Large intestine (tissue), 12 donors: ENCODE measurements at places on chromosomes 1 and 21.

GRCh38 chr1:52613636-52614373, 11.6 kb downstream of the GPX7 start:
- H3K27ac ChIP-seq: no peak overlapping the region
- DNase-seq: no peak
- no peak overlapping the region for H3K4me3 ChIP-seq
- H3K36me3 ChIP-seq: no peaks in the 10 kb centered on the region

DNA sequence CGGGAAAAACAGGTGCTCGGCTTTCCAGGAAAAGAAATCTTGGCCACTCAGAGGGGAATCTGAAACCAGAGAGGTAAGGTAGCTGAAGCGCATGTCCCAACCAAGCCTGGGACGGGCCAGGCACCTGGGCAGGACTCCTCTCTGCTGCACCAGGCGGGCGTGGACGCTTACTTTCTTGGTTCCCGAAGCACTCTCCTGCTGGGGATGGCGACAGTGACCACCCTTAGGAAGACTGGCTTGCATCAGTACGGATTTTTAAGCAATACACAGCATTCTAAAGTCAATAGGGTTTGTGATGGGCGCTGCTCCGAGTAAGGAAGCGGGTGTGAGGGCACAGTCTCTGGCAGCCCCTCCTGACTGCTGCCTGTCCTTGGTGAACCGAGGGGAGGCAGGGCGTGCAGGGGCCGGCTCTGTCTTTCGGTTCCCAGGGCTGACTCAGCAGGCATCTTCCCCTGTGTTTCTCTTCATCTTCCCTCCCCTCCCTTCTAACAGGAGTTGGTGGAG, 74.9 kb upstream of the ANGPTL1 start:
- no peaks in the 10 kb centered on the region for H3K36me3 ChIP-seq
- DNase-seq: no peak
- H3K4me1 ChIP-seq: no peaks in the 10 kb centered on the region
- H3K27me3 ChIP-seq: no peaks in the 10 kb centered on the region
- no peak overlapping the region for H3K4me3 ChIP-seq

DNA sequence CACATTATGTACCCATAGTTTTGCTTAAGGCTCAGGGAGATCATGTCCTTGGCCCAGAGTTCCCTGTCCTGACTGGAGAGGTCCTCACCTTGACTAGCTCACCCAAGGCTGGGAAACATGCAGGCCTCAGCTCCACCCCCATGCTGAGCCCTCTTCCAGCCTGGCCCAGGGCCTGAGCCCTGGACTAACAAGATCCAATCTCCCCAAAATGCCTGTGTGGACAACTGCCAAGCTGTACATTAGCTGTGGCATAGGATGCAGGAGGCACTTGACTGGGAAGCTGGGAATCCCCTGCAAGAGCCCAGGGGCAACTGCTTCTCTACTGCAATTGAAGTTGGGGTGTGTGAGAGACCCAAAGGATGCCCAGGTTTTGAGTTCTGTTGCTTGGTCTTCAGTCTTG, 2.1 kb downstream of the LINGO4 start:
- DNase-seq: no peak
- no peak overlapping the region for H3K4me3 ChIP-seq
- peaks cover 47% of the 10 kb centered on the region for H3K27me3 ChIP-seq

DNA sequence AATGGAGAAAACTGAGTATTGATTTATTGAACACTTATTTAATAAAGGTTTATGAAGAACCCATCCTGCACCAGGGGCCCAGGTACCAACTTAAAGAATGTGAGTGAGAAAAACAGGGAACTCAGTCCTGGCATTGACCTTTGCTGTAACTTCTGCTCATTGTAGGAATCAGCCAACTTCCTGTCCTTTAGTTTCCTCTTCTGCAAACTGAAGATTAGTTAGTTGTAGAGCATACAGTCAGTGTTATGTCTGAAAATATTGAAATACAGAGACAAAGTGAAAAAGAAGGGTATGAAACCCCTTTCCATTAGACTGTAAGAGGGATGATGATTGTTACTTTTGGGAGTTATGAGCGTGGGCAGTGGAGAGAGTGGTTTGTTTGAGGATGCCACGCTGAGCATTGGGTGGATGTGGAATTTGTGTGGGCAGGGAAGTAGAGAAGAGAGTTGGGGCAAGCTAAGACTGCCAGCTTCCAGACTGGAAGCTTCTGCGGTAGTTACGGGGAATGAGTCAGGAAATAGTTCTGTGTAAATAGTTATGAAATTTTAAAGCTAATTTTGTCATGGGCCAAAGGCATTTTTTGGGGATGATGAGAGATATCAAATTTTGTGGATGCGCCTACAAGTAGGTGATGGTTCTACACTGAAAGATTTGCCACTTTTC, 89.2 kb downstream of the GPR88 start:
- no peak overlapping the region for H3K4me3 ChIP-seq
- no peaks in the 10 kb centered on the region for H3K36me3 ChIP-seq
- H3K4me1 ChIP-seq: no peaks in the 10 kb centered on the region
- H3K27me3 ChIP-seq: no peaks in the 10 kb centered on the region
- H3K27ac ChIP-seq: no peak overlapping the region
- no peak for DNase-seq

DNA sequence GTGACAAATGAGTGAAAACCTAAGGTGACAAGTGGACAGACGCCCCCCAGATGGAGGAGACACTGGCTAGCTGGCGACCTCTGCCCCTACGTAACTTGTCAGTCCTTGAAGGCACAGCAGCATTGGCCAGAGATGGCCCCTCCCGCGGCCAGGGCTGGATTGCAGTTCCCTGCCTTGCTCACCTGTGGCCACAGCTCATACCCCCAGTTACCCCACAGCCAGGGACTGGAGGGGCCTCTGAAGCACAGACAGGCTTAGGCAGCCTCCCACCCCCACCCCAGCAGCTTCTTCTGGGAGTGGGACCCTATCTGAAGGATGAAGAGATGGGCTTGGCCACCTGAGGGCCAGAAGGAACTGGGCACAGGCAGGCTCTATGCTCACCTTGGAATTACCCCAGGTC, 3.7 kb downstream of the HES3 start:
- peaks cover 60% of the 10 kb centered on the region for H3K27me3 ChIP-seq
- peaks cover 13% of the 10 kb centered on the region for H3K4me1 ChIP-seq
- H3K4me3 ChIP-seq: no peak overlapping the region
- no peak overlapping the region for H3K27ac ChIP-seq
- no peak for DNase-seq
- peaks cover 2% of the 10 kb centered on the region for H3K36me3 ChIP-seq

DNA sequence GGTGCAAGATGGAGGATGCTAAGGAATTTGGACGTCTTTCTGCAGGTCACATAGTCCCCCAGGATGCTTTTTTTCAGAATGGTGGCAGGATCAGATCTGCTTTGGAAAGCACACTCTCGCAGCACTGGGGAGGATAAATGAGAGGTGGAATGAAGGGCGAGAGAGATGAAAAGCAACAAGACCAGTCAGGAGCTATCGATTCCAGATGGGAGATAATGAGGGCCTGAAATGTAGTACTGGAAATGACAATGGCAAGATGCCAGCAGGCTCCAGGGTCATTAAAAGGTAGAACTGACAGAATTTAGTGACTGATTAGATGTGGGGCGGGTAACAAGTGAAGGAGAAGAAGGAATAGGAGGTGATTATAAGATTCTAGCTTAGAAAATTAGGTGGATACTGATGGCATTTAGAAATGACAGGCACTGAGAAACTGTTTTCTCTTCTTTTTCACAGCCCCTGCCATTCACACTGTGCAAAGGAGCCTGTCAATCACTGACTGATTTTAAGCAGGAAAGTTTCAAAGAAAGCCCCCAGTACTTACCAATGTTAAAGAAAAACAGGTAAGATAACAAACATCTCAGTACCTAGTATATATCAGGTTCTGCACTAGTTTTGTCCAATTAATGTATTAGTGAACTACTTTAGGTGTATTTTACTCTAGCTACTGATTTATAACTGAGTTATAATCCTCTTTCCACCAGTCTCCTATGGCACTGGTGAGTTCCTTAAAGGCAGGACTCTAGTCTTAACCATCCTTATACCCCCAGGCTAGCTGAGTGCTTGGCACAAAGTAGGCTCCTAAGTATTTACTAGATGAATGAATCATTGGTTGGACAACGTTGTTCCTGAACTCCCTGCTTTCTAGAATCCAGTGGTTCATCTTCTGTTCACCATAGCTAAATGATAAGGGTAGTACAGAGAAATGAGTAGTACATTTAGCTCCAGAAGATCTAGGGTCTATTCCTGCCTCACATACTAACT, 9.2 kb downstream of the PIGM start:
- H3K27ac ChIP-seq: no peak overlapping the region
- no peak overlapping the region for H3K4me3 ChIP-seq
- H3K36me3 ChIP-seq: no peaks in the 10 kb centered on the region
- H3K4me1 ChIP-seq: peaks cover 11% of the 10 kb centered on the region

- peaks cover 8% of the 10 kb centered on the region for H3K4me1 ChIP-seq
- H3K4me3 ChIP-seq: no peak overlapping the region
- no peak for DNase-seq
- H3K27ac ChIP-seq: no peak overlapping the region
- H3K27me3 ChIP-seq: no peaks in the 10 kb centered on the region
- peaks cover 2% of the 10 kb centered on the region for H3K36me3 ChIP-seq
These were observed 37.1 kb downstream of the OSBPL9 start for GRCh38 chr1:51654000-51654399.

DNA sequence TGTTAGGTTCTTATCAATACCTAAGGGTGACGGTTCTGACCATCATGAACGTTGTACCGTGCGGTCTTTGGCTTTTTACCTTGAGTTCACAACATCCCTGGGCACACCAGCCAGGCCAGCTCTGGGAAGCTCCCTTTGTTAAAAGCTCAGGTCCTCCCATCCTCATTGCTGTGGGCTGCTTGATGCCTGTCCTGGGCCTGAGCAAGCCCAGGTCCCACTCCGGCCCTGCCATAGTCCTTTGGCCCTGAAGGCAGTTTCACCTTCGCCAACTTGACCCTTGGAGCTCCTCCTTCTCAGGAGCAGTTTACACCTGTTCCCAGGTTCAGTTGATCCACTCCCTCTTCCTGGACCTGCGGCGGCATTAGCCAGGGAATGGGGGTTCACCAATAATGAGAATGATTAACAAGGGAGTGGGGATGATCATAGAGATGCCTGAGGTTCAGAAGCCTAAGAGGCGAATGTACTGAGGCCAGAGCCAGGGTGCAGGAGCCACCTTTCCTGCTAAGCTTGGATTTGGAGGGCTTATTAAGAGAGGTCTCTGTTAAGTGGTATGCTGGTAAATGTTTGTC, 40.2 kb downstream of the DHCR24 start:
- peaks cover 41% of the 10 kb centered on the region for H3K36me3 ChIP-seq
- no peak overlapping the region for H3K27ac ChIP-seq
- no peaks in the 10 kb centered on the region for H3K27me3 ChIP-seq
- DNase-seq: no peak
- no peak overlapping the region for H3K4me3 ChIP-seq

DNA sequence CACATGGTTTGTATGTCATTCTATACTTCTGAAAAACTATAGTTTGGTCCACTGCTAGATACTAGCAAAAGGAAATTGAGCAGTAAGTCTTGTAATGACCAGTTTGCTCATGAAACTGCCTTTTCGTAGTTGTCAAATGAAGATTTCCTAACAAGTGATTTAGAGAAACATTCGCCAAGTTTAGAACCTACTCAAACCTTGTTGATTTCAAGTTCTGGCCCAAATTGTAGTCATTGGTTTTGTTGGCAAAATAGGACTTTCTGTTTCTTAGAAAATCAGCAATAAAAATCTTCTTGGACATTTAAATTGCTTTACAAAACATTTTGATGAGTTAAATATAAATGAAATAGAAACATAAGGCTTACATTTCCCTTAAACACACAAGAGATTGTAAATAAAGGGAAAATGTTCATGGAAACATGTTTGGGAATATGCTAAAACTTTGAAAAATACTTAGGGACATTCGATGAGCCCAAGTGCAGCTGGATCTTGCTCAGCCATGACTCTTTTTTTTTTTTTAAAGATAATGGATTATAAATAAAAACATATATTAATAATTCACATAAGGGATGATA, 178.5 kb upstream of the LYPLAL1 start:
- DNase-seq: no peak
- H3K27me3 ChIP-seq: no peaks in the 10 kb centered on the region
- no peak overlapping the region for H3K4me3 ChIP-seq
- H3K4me1 ChIP-seq: no peaks in the 10 kb centered on the region
- H3K27ac ChIP-seq: no peak overlapping the region

DNA sequence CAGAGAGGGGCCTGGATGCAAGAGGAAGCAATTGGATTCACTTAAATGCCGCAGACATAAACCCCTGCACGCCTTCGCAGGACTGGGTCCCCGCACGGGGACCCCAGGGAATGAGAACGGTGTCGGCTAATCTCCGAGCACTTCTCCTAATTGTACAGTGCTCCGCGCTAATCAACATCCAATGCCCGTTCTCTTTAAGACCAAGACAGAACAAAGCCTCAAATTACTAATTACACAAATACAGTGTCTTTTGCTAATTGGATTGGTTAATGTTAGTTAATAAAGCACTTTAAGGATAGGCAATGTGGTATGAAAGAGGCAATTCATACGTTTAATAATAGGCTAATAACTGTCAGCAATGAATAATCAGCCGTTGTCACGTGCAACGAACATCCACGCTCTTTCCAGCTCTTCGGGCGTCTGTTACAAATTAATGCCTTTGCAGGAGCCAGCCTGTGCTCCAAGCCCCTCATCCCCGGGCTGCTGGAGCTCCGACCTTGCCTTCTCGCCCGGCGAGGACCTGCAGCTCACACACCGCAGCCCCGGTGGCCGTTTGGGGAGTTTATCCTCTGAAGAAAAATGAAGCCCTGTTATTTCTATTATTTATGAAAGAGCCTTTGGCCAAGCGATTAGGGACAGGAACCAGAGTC, 157.8 kb downstream of the PRDM16 start:
- no peak for DNase-seq
- H3K27me3 ChIP-seq: peaks cover 3% of the 10 kb centered on the region
- H3K27ac ChIP-seq: no peak overlapping the region

- H3K36me3 ChIP-seq: no peaks in the 10 kb centered on the region
- H3K27me3 ChIP-seq: no peaks in the 10 kb centered on the region
- no peak overlapping the region for H3K4me3 ChIP-seq
- H3K27ac ChIP-seq: no peak overlapping the region
These were observed 507.6 kb downstream of the NEGR1 start for GRCh38 chr1:71774705-71775104.

- no peaks in the 10 kb centered on the region for H3K27me3 ChIP-seq
- H3K27ac ChIP-seq: no peak overlapping the region
- no peak overlapping the region for H3K4me3 ChIP-seq
- H3K4me1 ChIP-seq: no peaks in the 10 kb centered on the region
- DNase-seq: no peak
These were observed 238.3 kb downstream of the HLX start for GRCh38 chr1:221117548-221117951.

- no peaks in the 10 kb centered on the region for H3K36me3 ChIP-seq
- DNase-seq: no peak
- no peak overlapping the region for H3K27ac ChIP-seq
- no peaks in the 10 kb centered on the region for H3K27me3 ChIP-seq
- no peak overlapping the region for H3K4me3 ChIP-seq
These were observed 120.2 kb downstream of the GLIS1 start for GRCh38 chr1:53618500-53619366.

DNA sequence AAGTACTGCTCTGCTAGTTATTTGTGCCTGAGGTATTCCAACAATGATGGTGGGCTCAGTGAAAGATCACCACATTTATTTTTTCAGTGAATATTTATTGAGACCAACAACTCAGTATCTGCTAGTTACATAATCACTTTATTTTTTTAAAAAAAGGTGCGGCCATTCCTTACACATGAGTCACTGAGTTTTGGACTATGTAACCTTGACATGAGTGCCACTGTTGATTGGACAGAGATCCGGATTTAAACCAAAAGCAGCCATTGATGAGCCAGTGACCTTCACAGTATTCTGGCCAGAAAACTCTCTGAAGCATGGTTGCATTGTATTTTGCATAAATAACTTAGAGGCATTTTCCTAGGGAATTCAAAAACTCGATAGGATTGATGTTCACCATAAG, 79.5 kb downstream of the NUF2 start:
- H3K27me3 ChIP-seq: no peaks in the 10 kb centered on the region
- no peak overlapping the region for H3K4me3 ChIP-seq
- DNase-seq: no peak
- no peaks in the 10 kb centered on the region for H3K4me1 ChIP-seq
